Activated CD8-positive, alpha-beta T cell treated with anti-CD3 and anti-CD28 coated beads for 36 hours (primary cell): ENCODE measurements at places on chromosomes 3 and 15.

DNA sequence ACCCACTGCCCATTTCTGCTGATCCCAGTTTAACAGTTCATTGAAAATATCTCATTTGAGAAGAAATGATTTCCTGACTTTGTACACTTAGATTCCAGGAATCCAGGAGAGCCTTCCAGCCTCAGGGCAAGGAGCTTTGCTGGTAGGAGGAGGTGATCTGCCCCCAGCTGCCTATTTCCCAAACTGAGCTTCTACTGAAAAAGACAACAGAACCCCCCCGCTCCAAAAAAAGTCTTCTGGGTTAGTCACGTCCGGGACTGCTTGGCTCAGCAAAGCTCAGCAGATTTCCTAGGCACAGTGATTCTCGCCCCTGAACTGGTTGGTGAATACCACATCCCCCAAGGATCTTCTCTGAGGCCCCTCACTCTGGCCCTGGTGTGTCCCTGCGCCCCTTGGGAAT, 13.1 kb downstream of the SLC6A6 start:
- no peak overlapping the region for H3K27ac ChIP-seq
- DNase-seq = no peak
- H3K4me1 ChIP-seq = peaks cover 17% of the 10 kb centered on the region
- peaks cover 30% of the 10 kb centered on the region for H3K36me3 ChIP-seq

GRCh38 chr3:143455480-143455879, 335.9 kb downstream of the CHST2 start:
- no peaks in the 10 kb centered on the region for H3K4me1 ChIP-seq
- H3K27me3 ChIP-seq = no peaks in the 10 kb centered on the region
- no peaks in the 10 kb centered on the region for H3K36me3 ChIP-seq
- H3K4me3 ChIP-seq = no peak overlapping the region
- DNase-seq = no peak

DNA sequence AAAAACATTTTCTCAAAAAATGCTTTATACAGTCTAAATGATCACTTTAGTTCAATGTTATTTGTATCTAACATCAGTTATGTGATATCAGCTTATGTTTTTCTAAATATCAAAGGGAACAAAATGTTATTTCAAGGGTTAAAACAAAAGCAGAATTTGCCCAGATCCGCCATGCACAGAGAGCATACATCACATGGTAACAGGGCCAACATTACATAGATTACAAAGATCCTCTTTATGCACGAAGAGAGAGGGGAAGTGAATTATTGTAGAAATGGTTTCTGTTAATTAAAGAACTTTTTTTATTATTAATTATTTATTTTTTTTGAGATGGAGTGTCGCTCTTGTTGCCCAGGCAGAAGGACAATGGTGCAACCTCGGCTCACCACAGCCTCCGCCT, 100.8 kb upstream of the MME start:
- H3K36me3 ChIP-seq = no peaks in the 10 kb centered on the region
- no peak for DNase-seq
- no peak overlapping the region for H3K27ac ChIP-seq

DNA sequence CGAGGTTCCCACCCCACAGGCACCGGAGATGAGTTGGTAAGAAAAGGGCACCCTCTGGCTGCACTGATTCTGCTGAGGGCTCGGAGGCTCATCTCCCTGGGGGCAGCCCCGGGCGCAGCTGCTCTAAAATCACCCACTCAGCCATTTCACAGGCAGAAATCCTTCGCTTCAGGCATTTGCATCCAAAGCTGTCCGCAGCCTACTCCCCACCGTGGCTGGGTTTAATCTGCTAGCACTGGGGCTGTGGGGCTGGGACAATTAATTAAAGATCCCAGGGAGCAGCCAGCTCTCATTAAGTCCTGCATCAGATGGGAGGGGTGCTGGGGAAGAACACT, 104.3 kb upstream of the PRR20G start:
- no peak overlapping the region for H3K27ac ChIP-seq
- no peak for DNase-seq
- H3K4me1 ChIP-seq = no peaks in the 10 kb centered on the region
- H3K27me3 ChIP-seq = peaks cover 1% of the 10 kb centered on the region

- no peaks in the 10 kb centered on the region for H3K36me3 ChIP-seq
- H3K4me3 ChIP-seq = no peak overlapping the region
- H3K4me1 ChIP-seq = no peaks in the 10 kb centered on the region
- no peak for DNase-seq
Observed at GRCh38 chr15:80266745-80267144, 14.7 kb upstream of the CTXND1 start.

GRCh38 chr3:156409694-156410093, 145.2 kb downstream of the SSR3 start:
- no peaks in the 10 kb centered on the region for H3K36me3 ChIP-seq
- no peak overlapping the region for H3K27ac ChIP-seq
- peaks cover 2% of the 10 kb centered on the region for H3K27me3 ChIP-seq
- no peaks in the 10 kb centered on the region for H3K4me1 ChIP-seq
- H3K4me3 ChIP-seq = no peak overlapping the region
- DNase-seq = no peak

DNA sequence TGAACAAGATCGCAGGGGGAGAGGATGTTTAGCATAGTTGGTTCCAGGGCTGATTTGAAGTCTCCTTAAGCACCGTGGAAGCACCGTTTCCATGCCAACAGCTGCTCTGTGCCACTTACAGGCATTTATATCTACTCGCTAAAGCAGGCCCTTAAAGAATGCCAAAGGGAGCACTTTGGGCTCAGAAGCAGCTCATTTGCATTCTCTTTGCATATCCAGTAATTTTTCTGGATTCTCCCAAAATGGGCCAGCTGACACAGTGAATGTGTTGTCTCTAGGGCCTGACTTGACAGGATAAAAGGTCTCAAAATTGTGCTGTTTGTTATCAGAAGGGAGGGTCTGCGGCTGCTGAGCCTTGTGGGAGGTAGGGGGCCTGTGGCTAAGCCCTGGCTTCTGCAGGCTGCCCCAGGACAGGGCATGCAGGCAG, 138.6 kb downstream of the FBLN2 start:
- DNase-seq = no peak
- peaks cover 5% of the 10 kb centered on the region for H3K27me3 ChIP-seq
- H3K4me1 ChIP-seq = no peaks in the 10 kb centered on the region

DNA sequence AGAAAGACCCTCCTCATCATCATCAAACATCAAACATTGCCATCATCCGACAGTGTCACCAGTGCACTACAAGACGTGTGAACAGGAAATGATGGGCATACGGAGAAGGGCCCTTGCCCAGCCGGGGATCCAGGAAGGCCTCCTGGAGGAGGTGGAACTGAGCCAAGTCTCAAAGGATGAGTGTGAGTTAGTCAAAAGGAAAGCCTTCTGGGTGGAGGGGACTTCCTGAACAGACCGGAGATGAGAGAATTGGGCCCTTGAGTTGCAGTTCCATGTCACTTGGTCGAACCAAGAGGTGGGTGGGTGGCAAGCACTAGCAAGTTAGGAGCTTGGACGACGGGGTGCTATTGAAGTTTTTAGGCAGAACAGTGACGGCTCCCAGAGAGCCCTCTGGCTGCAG, 8.5 kb downstream of the SEMA4B start:
- DNase-seq = peak; percentile 41
- H3K4me1 ChIP-seq = peaks cover 11% of the 10 kb centered on the region
- H3K27ac ChIP-seq = peak overlapping the region; percentile 37
- no peaks in the 10 kb centered on the region for H3K36me3 ChIP-seq
- H3K4me3 ChIP-seq = no peak overlapping the region

- DNase-seq = no peak
- H3K27ac ChIP-seq = no peak overlapping the region
- H3K27me3 ChIP-seq = no peaks in the 10 kb centered on the region
- H3K36me3 ChIP-seq = no peaks in the 10 kb centered on the region
Observed at GRCh38 chr3:34065901-34066300, 267.5 kb downstream of the PDCD6IP start.

- no peak overlapping the region for H3K27ac ChIP-seq
- H3K4me1 ChIP-seq = no peaks in the 10 kb centered on the region
- no peak overlapping the region for H3K4me3 ChIP-seq
- H3K36me3 ChIP-seq = no peaks in the 10 kb centered on the region
- H3K27me3 ChIP-seq = no peaks in the 10 kb centered on the region
- DNase-seq = no peak
Observed at GRCh38 chr3:162765524-162765923, 1268.9 kb downstream of the OTOL1 start.

GRCh38 chr3:185648396-185648795, 62.3 kb downstream of the SENP2 start:
- H3K4me1 ChIP-seq = no peaks in the 10 kb centered on the region
- no peak for DNase-seq
- no peak overlapping the region for H3K27ac ChIP-seq
- H3K27me3 ChIP-seq = peaks cover 2% of the 10 kb centered on the region
- H3K4me3 ChIP-seq = no peak overlapping the region

DNA sequence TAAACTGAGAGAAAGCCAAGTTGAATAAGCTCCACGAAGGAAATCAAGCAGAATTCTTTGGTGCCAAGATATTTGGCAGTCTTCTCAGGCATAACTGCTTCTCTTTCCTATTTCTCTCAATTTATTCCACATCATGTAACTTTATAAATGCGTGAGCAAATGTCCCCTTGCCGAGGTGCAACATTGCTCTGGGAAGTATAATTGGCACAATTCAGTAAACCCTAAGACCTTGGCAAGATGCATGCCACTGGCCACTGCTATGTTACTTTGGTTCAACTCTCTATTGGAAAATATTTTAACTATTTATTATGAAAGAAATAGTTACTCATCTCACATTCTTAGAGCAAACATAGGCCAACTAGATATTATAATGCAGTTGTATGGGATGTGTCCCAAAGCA, 170.2 kb downstream of the SUCNR1 start:
- DNase-seq = no peak
- H3K4me3 ChIP-seq = no peak overlapping the region
- no peaks in the 10 kb centered on the region for H3K36me3 ChIP-seq
- peaks cover 9% of the 10 kb centered on the region for H3K4me1 ChIP-seq

DNA sequence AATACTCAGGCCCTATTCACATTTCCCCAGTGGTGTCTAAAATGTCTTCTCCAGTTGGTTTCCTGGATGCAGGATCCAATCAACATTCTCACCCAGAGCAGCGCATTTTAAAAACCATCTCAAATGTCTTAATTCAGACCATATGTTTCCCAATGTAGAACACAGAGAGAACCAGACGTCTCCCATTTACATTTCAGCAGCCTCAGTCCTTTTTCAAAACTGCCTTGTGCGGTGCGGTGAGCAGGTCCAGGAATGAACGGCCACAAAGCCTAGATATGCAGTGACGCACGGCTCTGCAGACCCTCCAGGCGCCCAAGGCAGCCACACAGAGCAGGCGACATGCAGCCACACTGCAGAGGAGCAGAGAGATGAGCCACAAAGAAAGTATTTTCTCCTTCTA, 66.1 kb upstream of the MEX3B start:
- no peak overlapping the region for H3K4me3 ChIP-seq
- H3K36me3 ChIP-seq = no peaks in the 10 kb centered on the region
- DNase-seq = no peak
- H3K27me3 ChIP-seq = no peaks in the 10 kb centered on the region

GRCh38 chr15:91231703-91232102, 131.6 kb downstream of the SV2B start:
- no peak overlapping the region for H3K27ac ChIP-seq
- H3K4me3 ChIP-seq = no peak overlapping the region
- peaks cover 23% of the 10 kb centered on the region for H3K27me3 ChIP-seq
- DNase-seq = no peak
- H3K4me1 ChIP-seq = no peaks in the 10 kb centered on the region

GRCh38 chr3:25536521-25537391, 108.7 kb downstream of the RARB start:
- H3K27me3 ChIP-seq = no peaks in the 10 kb centered on the region
- DNase-seq = no peak
- H3K36me3 ChIP-seq = no peaks in the 10 kb centered on the region
- H3K4me3 ChIP-seq = no peak overlapping the region
- no peaks in the 10 kb centered on the region for H3K4me1 ChIP-seq

GRCh38 chr3:117842086-117842485, 1132.5 kb downstream of the TUSC7 start:
- no peaks in the 10 kb centered on the region for H3K27me3 ChIP-seq
- no peak overlapping the region for H3K4me3 ChIP-seq
- H3K36me3 ChIP-seq = no peaks in the 10 kb centered on the region
- no peak for DNase-seq
- no peaks in the 10 kb centered on the region for H3K4me1 ChIP-seq

GRCh38 chr3:69240651-69241568, 118.5 kb upstream of the LMOD3 start:
- H3K4me3 ChIP-seq = no peak overlapping the region
- peaks cover 12% of the 10 kb centered on the region for H3K4me1 ChIP-seq
- no peak overlapping the region for H3K27ac ChIP-seq

- peaks cover 1% of the 10 kb centered on the region for H3K36me3 ChIP-seq
- peaks cover 69% of the 10 kb centered on the region for H3K4me1 ChIP-seq
- H3K27me3 ChIP-seq = no peaks in the 10 kb centered on the region
Observed at GRCh38 chr15:41775651-41776050, 1.4 kb downstream of the MAPKBP1 start.

DNA sequence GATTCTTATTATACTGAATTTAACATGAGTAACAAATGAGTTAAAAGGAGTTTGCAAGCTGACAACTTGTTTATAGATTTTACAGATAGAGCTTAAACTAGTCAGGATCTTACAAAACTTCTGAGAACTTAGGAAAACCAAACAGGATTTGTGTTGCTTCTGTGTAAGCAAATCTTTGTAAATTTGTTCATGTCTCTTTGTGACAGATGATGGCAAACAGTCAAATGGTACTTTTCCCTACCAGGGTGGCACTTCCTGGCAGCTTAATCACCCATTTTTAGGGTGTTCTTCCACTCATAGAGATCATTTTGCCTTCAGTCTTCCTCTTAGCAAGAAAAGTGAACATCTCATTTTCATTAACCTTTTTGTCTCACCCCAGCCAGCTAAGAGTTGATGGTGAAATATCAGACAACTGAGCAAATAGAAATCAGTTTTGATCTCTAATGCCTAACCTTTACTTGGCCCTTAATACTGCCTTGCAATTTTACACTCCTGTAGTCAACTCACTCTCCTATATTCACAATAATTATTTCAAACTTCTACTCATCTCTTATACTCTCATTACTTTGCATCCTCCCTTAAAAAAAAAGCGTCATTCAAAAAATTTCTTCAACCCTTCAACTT, 23.7 kb upstream of the NECTIN3 start:
- H3K4me3 ChIP-seq = no peak overlapping the region
- no peak overlapping the region for H3K27ac ChIP-seq
- peaks cover 6% of the 10 kb centered on the region for H3K4me1 ChIP-seq

- H3K27me3 ChIP-seq = no peaks in the 10 kb centered on the region
- H3K27ac ChIP-seq = no peak overlapping the region
- H3K4me1 ChIP-seq = no peaks in the 10 kb centered on the region
- no peak overlapping the region for H3K4me3 ChIP-seq
Observed at GRCh38 chr3:157514371-157514895, 11.2 kb upstream of the VEPH1 start.

DNA sequence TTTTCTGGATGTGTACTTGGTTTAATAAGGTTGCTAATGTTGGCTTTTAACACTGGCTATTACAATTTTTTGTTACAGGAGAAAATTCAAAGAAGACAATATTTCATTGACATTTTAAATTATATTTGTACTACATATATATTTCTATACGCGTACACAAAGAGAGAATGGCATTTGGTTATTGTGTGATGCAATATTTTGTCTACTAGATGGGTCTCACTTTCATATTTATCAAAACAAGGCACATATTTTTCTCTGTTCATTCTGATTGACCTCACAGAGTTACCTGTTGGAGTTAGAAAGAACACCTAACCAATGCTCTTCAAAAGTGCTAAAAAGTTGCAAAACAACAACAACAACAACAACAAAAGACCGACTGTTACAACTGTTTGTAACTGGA, 50.2 kb upstream of the VGLL3 start:
- H3K4me3 ChIP-seq = no peak overlapping the region
- H3K4me1 ChIP-seq = no peaks in the 10 kb centered on the region
- DNase-seq = no peak
- H3K36me3 ChIP-seq = no peaks in the 10 kb centered on the region

GRCh38 chr3:141331377-141332318, 36.7 kb upstream of the ZBTB38 start:
- no peak for DNase-seq
- H3K4me1 ChIP-seq = peaks cover 11% of the 10 kb centered on the region
- no peak overlapping the region for H3K4me3 ChIP-seq
- H3K36me3 ChIP-seq = no peaks in the 10 kb centered on the region
- no peak overlapping the region for H3K27ac ChIP-seq
